Stimulated activated naive CD4-positive, alpha-beta T cell treated with Interleukin-2 at 50 U/mL for 16 hours (primary cell): ENCODE measurements at places on chromosomes 16 and 17.

GRCh38 chr16:71630808-71631207 is 4.8 kb downstream of the MARVELD3 start:
- DNase-seq, result no peak

- DNase-seq, result no peak
These were observed 1.5 kb downstream of the ZNF768 start for GRCh38 chr16:30524575-30525568.

- DNase-seq, result no peak
These were observed 10.9 kb downstream of the ADGRG1 start for GRCh38 chr16:57639172-57639887.

DNA sequence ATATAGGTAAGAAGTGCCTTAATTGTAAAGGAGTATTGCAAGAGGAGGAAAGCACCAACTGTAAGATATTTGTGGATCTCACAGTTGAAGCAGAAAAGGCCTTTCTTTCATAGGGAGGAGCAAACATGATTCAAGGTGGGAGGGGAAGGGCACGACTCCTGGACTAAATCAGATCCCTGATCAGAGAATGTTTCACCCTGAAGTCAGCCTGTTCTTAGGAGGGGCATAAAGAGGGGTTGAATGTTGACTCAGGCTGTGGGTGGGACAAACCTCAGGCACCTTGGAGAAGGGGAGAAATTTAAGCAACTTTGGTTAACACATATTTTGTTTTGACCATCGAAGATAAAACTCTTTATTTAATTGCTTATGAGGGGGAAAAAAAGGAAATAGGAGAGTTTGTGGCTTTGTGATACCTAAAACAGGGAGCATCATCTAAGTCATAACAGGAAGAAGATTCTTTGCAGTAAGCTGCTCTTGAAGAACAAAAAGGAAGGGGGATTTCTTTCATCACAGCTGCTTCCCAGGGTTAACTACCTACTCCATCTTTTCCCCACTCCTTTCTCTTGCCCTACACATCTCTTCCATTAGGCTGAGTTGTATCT is 158.6 kb upstream of the ZNF267 start:
- DNase-seq, result no peak

GRCh38 chr16:89189358-89190025 is 10.8 kb downstream of the SLC22A31 start:
- no peak for DNase-seq

- DNase-seq, result no peak
These were observed 193.5 kb downstream of the WWOX start for GRCh38 chr16:78292844-78293380.

GRCh38 chr17:81460856-81461460 is 51.6 kb downstream of the ACTG1 start:
- no peak for DNase-seq

- no peak for DNase-seq
These were observed 113.5 kb downstream of the CLEC16A start for GRCh38 chr16:11057711-11058345.

GRCh38 chr17:52181782-52182181 is 23.3 kb upstream of the CA10 start:
- no peak for DNase-seq

GRCh38 chr16:4583906-4584305 is 27.8 kb downstream of the C16orf96 start:
- DNase-seq, result no peak

DNA sequence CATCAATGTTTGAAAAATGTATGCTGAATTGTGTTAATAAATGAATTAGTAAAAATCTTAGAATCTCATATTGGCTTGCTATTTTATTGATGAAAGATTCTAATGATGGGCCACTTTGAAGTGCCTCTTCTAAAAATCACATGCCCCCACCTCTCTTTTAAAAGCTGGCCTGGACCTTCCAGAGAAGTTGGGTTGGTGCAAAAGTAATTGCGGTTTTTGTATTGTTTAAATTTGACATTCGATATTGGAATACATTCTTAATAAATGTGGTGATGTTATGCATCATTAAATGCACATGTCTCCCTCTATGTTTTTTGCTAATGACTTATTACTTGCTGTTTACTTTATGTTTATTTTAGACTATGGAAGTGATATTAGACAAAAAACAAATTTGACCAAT is 314.6 kb upstream of the C16orf82 start:
- no peak for DNase-seq

DNA sequence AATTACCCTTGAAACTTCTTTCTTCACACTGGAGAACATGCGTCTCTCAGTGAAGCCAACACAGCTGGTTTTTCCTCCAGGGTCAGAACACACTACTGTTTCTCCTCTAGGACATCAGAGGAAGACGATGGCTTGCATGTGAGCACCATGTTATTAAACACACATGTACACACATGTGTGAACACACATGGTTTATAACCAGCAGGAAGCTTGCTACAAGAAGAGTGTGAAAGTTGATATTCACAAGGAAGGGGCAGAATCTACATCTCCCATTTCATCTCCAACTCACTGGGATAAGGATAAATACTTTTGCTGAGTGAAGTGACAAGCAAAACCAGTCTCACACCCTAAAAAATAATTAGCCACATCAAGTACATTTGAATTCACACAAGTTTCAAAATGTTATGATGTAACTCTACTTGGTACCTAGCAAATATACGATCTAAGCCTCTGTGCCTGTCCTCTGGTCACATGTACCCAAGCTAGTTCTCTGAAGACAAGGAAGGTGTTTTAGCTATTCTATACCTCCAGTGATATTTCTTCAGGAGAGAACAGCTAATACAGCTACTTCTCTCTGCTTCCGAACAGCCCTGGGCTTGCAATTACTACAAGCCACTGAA is 127.7 kb downstream of the PARN start:
- DNase-seq, result no peak

- DNase-seq, result no peak
These were observed at the start of gene TMEM98 for GRCh38 chr17:32927724-32928585. Gene TMEM98 (plus strand): TSS chr17:32928153. CDS start chr17:32931529, 3,376 bp downstream.

DNA sequence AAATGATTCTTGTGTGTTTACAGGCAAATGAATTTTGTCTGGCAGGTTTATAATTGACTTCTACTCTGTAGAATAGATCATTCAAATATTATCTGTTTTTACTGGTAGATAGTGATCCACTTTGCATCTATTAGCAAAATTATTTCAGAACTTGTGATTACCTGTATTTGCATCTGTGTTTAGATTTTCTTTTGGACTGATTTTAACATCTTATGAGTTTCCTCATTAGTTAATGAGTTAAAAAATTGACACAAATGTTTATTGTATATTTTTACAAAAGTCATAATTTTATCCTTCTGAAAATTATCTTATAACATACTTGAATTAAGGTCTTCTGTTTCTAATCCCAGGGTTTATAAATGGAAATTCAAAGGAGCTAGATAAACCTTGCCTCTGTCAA is 132.0 kb upstream of the KCNJ16 start:
- DNase-seq, result no peak
